Cortex of kidney (tissue), 1 donor: ENCODE measurements at places on chromosomes 16 and 17.

DNA sequence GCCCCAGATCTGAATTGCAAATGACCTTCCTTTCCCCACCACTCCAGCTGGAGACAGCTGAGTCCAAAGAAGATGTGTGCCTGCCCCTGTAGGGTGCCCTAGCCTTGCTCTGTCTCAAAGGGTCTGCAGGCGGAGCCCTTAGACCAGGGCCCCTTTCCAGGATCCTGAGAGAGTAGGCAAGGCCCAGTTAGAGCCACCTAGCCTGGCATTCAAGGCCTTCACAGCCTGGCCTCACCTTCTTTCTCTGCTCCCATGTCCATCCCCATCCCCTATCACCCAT lies 66.6 kb upstream of the LHX1 start:
- no peak for DNase-seq

DNA sequence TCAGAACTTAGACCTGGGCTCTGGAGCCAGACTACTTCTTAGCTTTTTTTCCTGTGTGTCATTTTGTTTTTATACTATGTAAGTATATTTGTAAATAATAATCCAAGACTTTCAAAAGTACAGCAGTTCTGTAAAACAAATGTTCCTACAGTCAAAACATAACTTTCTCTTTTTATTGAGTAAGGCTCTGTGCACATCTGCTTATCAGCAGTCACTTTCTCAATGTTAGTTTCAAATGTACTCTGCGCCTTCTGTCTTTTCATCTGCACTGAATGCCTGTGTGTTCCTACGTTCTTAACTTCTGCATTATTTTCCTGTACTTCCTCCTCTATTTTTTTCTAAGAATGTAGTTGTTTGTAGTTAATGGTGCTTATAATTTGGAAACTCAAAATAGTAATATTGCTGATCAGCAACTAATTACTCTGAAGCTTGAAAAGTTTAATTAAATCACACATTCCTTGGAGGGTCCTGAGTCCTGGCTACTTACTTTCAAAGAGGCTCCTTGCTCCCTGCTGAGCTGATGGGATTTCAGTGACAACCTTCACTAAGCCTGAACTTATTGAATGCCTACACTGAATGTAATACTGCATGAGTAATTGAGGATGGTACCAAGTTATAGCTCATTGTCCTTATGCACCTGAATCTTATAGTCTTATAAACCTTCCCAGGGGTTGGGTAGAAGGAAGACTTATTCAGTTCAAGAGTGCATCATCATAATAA lies 329.9 kb downstream of the KCNJ2 start:
- no peak for DNase-seq

DNA sequence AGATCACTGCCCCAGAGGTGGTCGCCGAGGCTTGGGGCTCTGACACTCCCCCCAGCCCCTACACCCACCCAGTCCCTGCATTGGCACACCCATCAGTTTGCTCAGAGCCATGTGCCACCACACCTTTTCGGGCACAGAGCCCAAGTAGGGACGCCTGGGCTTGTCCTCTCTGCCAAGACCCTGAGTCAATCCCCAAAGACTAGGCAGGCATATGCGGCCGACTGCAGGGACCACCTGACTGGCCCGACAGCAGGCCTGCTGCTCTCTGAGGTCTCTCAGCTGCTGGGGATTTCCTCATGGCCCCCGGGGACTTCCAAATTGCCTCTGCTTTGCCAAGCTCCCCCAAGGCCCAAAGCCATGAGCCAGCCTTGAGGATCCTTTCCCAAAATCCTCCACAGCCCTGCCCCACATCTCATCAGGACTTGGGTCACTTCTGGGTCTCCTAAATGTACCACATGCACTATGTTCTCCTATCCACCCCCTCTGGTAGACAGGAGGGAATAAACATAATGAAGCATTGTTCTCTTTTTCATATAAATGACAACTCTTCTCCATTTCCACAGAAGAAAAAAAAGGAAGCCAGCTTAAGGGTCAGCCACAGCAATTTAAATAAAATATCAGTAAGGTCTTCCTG lies 30.6 kb downstream of the MYO18A start:
- DNase-seq = no peak

GRCh38 chr17:30236766-30237165 lies 1.3 kb upstream of the SLC6A4 start:
- no peak for DNase-seq

DNA sequence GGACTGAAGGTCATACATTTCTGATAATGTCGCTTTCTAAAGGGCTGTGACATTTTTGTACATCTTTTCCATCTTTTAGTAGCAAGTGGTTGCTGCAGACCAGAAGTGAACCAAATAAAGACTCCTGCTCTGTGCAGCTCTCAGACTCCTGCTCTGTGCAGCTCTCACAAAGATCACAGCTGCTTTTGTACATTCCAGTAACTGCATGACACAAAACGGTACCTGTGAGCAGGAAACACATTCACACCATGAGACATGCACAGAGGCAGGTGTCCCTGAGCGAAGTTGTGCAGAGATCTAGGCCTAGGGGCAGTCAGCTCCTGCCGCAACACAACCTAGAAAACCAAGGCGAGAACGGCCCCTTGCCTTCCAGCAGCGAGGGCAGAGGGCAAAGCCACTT lies 67.5 kb downstream of the KLHDC4 start:
- DNase-seq = no peak

- no peak for DNase-seq
Measured at GRCh38 chr17:78391051-78391431, 12.6 kb downstream of the PGS1 start.

- no peak for DNase-seq
Measured at GRCh38 chr17:38443356-38444031, 15.2 kb downstream of the ARHGAP23 start.

DNA sequence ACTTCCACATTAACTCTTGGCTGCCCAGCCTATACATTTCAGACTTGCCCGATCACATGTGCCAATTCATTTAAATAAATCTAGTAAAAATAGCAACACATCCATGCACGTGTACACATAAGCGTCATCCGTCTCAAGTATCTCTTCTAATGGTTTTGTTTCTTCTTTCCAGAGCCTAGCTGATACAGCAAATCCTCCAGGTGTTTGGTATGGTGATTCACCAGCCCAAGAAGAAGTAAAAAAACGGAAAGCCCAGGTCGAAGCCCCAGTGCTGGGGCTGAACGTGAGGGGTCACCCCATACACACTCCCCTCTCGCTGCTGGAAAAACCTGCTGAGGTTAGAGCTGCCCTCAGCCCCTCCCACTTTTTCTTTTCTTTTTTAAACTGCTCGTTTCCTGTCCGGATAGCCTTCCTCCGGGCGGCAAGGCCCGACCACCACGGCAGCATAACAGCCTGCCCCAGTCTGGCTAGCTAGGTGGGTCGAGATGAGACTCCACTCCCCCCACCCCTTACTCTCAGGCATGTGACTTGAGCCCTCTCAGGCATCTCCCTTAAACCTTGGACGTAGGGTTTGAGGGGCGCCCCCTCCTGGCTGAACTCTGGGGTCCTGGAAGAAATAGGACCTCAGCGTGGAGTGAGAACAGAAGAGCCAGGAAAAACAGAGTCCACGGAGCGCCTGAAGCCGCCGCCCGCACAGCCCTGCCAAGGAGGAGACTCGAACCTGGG lies 13.9 kb upstream of the OR1F1 start:
- no peak for DNase-seq

GRCh38 chr17:61537264-61537771 lies 53.7 kb downstream of the NACA2 start:
- no peak for DNase-seq

DNA sequence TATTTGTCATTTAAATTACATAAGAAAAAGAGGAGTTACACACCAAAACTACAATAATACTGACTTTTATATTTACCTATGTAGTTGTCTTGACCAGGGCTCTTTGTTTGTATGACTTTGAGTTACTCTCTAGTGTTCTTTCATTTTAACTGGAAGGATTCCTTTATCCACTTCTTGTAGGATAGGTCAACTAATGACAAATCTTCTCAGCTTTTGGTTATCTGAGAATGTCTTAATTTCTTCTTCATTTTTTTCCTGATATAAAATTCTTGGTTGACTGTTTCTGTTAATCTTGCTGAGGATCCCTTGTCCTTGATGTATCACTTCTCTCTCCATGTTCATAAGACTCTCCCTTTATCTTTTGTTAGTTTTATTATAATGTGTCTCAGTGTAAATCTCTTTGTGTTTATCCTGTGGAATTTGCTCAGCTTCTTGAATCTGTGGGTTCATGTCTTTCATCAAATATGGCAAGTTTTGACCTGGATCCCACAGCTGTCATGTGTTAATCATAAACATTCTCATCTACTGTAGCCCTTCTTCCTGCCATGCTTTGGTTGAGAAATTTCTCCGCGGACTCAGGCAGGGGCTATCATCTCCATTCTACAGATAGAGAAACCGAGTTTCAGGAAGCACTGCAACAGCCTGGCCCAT lies 5.4 kb downstream of the PRSS41 start:
- no peak for DNase-seq

- no peak for DNase-seq
Measured at GRCh38 chr16:27426423-27427408, 24.7 kb downstream of the IL21R start.

GRCh38 chr16:52446080-52446479 lies 100.9 kb downstream of the TOX3 start:
- DNase-seq = no peak

DNA sequence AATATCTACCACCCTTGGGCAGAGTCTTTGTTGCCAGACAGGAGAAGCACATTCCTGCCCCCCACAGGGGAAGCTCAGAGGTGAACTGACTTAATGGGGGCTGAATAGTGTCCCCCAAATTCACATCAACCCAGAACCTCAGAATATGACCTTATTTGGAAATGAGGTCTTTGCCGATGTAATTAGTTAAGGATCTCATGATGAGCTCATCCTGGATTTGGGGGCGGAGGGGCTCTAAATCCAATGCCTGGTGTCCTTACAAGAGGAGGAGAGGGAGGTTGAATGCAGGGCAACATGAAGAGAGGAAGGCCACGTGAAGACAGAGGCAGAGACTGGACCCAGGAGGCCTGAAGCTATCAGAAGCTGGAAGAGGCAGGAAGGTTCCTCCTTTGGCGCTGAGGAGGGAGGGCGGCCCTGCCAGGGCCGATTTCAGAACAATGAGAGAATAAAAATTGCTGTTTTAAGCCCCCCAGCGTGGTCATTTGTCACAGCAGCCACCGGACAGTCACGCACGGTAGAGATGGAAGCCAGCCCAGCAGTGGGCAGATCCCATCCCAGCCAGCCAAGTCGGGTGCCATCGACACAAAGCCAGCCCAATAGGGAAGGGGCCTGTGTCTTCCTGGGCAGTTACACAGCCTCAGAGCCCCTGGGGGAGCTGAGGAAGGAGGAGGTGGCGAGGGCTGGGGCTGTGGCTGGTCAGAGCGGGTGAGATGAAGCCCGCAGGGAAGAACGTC lies 21.3 kb downstream of the C16orf74 start:
- no peak for DNase-seq

DNA sequence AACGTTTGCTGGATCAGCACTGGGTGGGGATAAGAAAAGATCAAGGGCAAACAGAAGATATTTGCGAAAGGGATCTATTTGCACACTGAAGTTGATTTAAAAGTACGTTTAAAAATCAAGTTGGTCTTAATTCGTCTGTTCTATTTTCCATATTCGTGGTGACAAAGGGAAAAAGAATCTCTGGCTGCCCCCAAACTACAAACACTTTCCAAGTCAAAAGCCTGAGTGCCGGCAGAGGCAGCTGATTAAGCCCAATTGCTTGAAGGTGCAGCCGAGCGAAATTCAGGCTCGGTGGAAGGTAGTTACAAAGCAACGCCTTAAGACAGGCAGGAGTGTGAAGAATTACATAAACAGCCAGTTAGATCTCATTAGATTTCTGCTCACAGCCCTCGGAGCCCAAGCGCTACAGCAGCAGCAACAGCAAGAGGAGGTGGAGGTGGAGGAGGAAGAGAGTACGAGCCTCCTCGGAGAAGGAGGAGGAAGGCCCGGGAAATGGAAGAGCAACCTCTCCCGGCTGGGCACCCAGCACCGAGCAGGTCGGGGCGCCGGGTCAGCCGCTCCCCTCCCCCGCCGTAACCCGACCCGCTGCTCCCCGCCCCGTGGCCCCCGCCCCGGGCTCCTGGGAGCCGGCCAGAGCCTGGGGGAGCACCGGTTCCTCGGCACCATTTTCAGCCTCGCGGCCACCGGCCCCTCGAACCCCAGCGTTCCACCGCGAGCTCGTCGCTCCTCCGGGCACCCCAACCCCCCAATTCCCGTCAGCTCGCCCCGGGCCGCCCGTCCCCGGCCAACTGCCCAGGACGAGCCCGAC lies 890 bp downstream of the TOB1 start:
- DNase-seq = no peak

DNA sequence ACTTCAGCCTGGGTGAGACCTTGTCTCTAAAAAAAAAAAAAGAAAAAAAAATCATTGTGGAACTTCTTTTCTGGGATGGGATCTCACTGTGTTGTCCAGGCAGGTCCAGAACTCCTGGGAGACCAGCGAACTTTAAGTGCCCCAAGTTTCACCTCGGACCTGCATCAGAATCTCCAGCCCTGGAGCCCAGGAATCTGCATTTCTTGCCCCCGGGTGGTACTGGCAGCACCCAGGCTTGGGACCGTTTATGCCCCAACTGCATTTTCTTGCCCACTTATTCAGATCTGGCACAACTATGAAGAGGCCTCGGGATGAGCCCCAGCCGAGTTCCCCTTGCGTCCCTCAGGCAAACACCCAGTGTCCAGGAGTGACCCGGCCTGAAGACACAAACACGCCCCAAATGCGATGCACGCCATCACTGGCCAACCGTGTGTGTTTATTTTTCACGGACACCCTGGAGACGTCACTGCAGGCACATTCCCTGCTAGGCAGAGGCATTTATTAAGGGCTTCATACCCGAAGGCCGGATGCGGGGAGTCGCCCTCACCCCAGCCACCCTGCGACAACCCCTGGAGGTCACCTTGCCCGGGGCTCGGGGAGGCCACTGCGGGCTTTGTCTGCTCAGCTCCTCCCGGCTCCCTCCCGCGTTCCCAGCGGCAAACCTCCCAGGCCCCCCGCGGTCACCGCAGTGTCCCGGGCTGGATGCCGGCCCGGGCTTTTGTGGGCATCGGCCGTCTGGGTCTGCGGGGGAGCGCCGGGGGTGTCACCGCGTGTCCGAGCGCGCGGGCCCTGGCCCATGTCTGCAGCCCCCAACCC lies 684 bp upstream of the SPIRE2 start:
- DNase-seq = no peak

- no peak for DNase-seq
Measured at GRCh38 chr16:5058476-5058875, 7.3 kb downstream of the C16orf89 start.
